Lung microvascular endothelial cell (primary cell): ENCODE measurements at places on chromosomes 13 and 19. TPM values are rescaled to one million over a fixed set of nuclear protein-coding genes. Genes with fewer than 3 reads are reported as not detected.

STK24 gene
- 23.2 and 27.7 TPM in 2 replicates for total RNA-seq

MAP4K1 gene
- not detected in 2 replicates for total RNA-seq

RNF225 gene
- total RNA-seq = not detected in 2 replicates

- no peak for DNase-seq
These were observed 748 bp upstream of the SIGLEC8 start for GRCh38 chr19:51458899-51459505.

- DNase-seq = peak; percentile 94
These were observed 105.1 kb downstream of the NUFIP1 start for GRCh38 chr13:44884076-44884729.

DNA sequence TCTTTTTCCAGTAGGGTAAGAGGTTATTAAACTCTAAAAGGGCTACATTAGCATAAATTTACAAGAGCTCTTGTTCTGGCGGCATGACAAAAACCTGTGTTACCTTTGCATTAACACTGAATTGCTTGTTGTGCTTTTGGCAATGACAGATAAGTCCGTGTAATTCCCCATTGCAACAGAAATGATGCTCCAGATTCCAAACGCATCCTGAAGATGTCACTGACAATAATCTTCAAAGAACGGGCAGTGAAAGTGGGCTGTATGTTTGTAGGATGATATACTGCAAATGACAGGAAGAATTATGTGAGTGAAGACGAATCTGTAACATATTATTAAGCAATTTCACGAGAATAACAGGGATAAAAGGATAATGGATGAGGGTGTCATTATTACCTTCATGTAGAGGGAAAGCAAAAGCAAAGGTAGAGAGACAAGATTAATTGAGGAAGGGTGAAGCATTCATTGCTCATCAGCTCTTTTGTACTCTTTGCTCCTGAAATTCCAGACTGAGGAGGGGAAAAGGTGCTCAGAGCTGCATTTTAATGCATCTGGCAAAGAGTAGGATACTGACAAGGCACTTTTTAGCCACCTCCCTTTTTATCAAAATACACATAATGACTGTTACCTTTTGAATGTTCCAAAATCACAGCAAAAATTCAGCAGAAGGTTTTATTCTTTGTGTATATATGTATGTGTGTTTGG lies 38.5 kb upstream of the MAB21L1 start:
- no peak for DNase-seq

GRCh38 chr19:7679771-7680605 lies 645 bp upstream of the TRAPPC5 start:
- no peak for DNase-seq

- no peak for DNase-seq
These were observed 890.9 kb downstream of the PCDH9 start for GRCh38 chr13:66339214-66339613.

- DNase-seq = no peak
These were observed 320.8 kb downstream of the ZNF536 start for GRCh38 chr19:30692879-30693503.

- no peak for DNase-seq
These were observed 54.6 kb upstream of the MYO16 start for GRCh38 chr13:108574856-108575255.

- peak; percentile 80 for DNase-seq
These were observed 25.5 kb downstream of the FGF21 start for GRCh38 chr19:48780631-48781391.

- DNase-seq = no peak
These were observed 5.2 kb downstream of the MCOLN1 start for GRCh38 chr19:7527516-7528191.
